ENCODE measurements at places on chromosomes 12 and 14.

DNA sequence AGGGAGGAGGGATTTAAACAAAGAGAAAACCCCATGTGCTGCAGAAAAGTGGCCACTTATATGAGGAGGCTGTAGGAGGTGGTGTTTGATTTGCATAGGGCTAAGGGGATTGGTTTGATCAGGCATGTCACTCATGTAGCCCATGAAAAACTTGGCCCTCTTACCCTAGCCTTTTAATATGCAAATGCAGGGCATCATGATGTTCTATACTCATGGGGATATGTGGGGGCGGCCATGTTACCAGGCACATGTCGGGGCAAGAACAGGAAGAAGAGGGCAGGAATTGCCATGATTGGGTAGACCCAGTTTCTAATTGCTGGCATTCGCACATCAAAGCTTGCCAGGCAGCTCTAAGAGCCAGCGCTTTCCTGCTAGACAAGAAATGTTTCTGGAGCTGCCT lies 28.8 kb downstream of the KLRK1 start:
- no peak for DNase-seq

DNA sequence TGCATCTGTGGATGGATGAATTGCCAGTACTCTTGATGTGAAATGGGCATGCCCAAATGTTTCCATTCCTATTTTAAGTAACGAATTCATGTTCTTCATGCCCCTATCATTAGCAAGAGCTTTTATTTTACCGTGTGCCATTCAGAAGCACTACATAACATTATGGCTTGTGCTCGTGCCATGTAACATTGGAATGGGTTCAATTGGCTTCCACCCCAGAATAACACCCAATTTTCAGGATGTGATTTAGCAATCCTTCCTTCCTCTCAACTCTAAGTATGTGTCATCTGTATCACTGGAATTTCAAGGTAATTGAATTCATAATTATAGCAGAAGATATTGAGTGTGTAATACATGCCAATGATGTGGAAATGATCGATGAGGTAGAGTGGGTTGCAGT lies 145.8 kb upstream of the TMPO start:
- DNase-seq, result no peak

- no peak for DNase-seq
Observed at GRCh38 chr12:121748571-121749265, 36.2 kb downstream of the TMEM120B start.

- no peak for DNase-seq
Observed at GRCh38 chr12:104485651-104486362, 29.1 kb downstream of the CHST11 start.

- no peak for DNase-seq
Observed at GRCh38 chr12:109302358-109302757, 6.7 kb downstream of the FOXN4 start.

DNA sequence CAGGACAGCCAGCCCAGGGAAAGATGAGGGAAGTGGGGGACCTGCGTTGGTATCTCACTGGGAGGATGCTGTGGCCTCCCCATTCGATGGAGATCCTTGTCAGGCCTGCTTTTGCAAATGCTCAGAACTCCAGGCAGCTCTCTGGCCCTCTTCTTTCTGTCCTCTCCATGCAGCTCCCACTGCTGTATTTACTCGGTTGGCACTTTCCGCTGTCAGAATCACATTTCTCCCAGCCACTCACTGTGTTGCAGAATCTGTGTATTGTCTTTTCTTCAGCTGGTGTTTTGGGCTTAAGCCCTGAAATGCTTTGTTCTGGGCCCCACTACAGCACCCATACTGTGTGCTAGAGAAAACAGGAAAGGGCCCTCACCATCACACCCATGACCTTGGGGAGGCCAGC lies 401.1 kb downstream of the RGS6 start:
- no peak for DNase-seq

- DNase-seq, result no peak
Observed at GRCh38 chr12:92740411-92740810, 37.6 kb downstream of the PLEKHG7 start.

DNA sequence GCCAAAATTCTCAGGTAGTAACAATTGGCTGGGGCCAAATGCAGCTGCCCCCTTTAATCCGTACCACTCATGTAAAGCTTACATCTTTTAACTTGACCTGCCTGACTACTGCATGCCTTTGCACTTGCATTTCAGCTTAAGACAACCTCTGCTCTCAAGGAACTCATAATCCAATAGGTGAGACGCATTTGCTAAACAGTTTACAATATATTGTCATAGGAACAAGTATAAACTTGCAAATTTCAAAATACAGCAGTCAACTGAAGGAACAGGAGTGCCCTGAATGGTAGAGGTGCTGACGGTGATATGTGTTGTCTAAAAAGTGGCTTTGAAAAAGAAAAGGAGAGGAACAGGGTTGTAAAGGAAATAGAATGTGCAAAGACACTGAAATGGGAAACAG lies 3.6 kb upstream of the BRMS1L start:
- no peak for DNase-seq

DNA sequence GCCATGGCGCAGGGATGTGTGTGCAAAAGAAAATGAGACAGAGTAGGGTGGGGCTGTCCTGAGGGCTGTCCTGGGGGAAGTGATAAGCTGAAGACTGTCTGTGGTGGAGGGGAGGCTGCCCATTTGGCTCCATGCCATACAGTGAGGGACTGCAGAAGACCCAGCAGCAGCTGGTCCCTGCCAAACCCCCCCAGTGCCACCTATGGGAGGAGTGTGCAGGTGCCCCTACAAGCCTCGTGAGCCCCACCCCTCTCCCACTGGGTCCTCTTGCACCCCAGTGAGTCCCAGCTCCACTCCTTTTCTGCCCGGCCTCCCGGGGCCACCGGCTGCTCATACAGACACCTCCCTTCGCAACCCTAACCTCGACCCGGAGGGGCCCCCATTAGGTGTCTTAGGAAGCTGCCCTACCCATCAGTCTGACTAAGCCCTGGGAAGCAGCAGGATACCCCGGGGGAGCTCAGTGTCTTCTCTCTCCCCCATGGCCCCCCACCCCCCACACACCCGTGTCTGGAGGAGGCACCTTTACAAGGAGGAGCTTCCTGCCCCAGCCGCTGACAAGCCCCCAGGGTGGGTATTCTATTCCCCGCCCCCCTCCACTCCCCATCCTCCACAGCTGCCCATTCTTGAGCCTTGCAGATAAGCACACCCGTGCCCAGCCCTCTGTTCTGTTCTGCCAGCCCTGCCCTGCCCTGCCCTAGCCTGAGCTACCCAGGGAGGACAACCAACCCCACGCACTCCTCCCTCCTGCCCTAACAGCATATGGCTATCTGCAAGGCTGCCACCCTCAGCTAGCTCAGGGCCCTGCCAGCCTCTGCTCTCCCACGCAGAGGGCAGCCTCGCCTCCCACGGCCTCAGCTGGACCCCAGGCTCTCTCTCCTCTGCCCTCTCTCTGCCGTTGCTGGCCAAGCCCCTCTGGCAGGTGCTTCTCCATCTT lies 41.9 kb downstream of the SLC6A12 start:
- no peak for DNase-seq

DNA sequence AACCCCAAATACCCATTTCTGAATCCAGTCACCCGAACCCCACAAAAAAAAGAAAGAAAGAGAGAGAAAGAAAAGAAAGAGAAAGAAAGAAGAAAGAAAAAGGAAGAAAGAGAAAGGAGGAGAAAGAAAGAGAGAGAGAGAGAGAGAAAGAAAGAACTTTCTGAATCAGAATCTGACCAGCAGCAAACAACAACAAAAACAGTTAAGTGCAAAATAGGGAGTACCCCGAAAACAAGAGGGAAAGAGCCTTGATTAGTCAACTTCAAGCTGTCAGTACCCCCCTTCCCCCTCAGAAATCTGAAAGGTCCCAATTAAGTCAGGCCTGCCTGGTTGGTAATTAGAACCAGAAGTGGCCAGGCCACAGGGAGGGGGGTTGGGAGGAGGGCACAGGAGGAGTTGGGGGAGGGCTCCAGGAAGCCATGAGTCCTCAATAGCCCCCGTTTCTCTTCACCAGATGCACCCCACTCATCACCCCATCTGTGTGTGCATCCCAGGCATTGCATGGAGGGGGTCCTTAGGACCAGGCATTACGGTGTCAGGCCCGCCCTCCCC lies 9.8 kb downstream of the RARG start:
- DNase-seq, result no peak

DNA sequence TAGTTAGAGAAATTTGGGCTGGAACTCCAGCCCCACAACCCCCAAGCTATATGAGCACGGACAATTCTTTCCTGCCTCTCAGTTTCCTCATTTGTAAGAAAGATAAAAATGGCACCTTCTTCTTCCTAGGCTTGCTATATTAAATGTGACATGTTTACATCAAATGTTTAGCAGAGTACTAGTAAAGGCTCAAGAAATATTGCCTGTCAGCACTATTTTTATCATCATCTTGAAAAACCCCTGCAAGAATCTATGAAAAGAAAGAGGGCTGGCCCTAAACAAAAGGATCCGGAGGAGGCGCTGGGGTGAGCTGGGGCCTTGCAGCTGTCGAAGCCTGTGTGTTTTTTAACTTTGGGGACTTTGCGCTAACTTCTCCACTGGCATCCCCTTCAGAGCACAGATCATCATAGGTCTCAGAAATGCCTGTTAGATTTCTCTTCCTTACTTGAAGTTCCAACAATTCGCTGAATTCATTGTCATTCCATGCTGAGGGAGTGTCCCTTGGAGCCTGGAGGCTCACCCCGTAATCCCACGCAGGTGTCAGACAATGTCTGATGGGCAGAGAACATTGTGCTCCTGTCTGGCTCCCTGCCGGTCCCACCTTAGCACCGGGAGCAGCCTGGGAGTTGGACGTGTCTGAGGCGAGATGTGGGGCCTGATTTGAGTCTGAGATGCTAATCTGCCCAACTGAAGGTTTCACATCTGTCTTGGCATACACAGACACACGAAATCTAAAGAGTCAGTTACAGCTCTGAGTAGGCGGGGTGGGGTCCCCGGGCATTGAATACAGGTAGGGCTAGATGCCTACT lies 206.8 kb downstream of the NUAK1 start:
- DNase-seq, result no peak

- DNase-seq, result no peak
Observed at GRCh38 chr12:85733221-85733840, 102.9 kb downstream of the RASSF9 start.

DNA sequence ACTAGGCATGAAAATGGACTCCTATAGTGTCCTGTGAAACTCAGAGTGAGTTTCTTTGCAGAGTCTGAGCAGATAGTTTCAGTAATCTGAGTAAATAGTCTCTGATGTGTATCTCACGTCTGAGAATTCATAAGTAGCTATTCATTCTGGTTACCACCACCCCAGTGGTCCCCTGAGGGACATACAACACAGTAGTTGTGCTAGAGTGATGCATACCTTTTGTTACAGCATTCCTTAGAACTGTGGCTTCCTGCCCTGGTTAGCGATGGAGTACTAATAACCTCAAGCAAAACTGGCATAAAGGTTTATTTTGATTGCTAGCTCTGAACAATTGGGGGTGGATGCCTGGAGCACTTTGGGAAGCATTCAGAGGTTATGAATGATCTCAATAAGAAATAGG lies 114.7 kb downstream of the DAAM1 start:
- no peak for DNase-seq

GRCh38 chr14:77043177-77043983 lies 14.9 kb upstream of the IRF2BPL start:
- no peak for DNase-seq

DNA sequence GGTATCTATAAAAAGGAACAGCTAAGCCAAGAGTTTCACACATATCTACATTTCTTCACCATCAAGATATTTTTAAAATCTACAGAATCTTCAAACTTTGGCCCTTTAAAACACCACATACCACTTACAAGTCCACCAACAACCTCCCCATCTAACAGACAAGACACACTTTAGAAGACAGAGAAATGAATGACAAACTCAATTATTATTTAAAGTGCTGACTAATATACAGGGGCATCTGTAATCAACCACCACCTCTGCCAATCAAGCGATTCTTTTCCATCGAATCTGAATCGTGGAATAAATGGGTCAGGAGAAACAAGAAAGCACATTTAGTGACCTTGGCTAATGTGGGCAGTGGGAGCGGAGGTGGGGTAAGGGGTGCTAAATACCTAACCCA lies 7.7 kb downstream of the SETD3 start:
- DNase-seq, result no peak

- DNase-seq, result no peak
Observed at GRCh38 chr12:50117057-50117622, 5.1 kb downstream of the COX14 start.

DNA sequence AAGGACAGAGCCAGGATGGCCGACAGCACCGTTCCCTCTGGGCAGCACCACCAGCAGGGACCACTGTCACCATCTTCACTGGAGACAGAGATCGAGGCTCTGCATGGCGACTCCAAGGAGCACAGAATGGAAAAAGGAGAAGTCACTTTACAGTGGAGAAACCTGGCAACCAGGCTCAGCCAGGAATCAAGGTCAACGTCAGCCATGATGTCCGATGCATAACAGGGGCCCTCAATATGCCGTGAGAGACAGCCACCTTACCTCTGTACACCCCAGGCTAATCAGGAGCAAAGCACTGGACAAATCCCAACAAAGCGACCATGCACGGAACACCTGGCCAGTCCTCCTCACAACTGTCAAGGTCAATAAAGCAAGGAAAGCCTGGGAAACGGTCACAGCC lies 20.6 kb upstream of the SFSWAP start:
- DNase-seq, result no peak

- no peak for DNase-seq
Observed at GRCh38 chr14:84490081-84490480, 1039.9 kb upstream of the FLRT2 start.

GRCh38 chr12:96073346-96074330 lies 38.3 kb upstream of the LTA4H start:
- DNase-seq, result no peak

GRCh38 chr12:9718968-9719367 lies 13.9 kb downstream of the CLECL1 start:
- no peak for DNase-seq

DNA sequence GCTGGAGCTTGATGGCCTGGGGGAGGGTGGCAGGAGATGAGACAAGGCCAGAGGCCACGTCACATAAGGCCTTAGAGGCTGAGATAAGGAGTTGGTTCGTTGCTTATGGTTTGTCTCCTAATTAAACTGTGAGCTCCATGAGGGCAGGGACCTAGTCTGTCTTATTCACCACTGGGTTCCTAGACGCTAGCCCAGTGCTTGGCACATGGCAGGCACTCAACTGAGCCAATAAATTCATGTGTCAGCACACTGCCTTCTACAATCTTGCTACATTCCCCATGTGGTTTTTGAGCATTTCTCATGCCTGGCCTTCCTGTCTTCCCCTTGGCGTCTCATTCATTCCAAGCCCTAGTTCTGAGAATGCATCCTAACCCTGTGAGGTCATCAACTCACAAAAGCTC lies 92.5 kb upstream of the MED13L start:
- no peak for DNase-seq

DNA sequence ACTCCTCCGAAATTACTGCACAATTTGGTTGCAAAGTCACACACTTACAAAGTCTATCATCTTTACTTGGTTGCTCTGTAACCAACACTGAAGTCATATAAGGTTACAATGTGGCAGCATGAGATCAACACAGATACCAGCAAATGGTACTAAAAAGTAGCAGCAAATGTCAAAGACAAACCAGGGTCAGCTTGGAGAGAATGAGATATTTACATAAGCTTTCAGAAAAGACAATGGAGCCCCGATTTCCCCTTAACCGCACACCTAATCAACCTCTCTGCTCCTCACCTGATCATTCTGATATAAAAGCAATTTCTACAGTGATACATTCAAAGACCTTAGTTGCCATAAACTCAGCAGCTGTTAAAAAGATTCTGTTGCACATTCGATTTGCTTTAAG lies 76.4 kb upstream of the FOXN3 start:
- DNase-seq, result no peak

Data from omental fat pad (tissue), 4 donors.